ENCODE measurements at places on chromosomes 3 and 15.

DNA sequence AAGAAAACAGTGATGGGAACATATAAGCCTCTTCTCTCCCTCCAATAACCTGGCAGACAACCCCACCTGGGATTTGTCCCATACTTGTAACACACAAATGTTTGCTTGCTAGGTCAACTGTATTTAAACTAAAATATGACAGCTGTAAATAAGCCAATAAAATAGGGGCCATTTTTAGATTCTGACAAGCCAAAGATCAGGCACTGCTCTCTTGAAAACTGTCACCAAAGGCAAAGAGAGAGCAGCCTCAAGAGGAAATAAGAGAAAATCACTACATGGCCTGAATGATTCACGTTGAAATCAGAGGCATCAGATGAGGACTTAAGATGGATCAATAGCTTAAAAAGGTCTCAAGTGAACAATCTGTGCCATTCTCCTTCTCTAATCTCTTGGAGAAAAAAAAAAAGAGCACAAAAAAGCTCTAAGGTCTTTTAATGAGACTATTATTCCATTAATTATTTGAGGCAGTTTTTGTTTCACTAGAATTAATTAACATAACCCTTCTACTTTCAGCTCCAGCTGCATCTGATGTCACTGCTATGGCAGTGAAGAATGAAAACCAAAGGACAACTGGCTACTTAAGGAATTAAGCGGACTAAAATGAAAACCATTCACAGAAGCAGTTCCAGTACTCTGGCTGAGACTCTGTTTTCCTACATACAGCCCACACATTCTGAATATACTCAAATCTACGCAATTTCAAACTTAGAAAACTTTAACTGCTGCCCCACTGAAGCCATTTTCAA lies 19.0 kb downstream of the MYO5A start:
- no peak for DNase-seq

DNA sequence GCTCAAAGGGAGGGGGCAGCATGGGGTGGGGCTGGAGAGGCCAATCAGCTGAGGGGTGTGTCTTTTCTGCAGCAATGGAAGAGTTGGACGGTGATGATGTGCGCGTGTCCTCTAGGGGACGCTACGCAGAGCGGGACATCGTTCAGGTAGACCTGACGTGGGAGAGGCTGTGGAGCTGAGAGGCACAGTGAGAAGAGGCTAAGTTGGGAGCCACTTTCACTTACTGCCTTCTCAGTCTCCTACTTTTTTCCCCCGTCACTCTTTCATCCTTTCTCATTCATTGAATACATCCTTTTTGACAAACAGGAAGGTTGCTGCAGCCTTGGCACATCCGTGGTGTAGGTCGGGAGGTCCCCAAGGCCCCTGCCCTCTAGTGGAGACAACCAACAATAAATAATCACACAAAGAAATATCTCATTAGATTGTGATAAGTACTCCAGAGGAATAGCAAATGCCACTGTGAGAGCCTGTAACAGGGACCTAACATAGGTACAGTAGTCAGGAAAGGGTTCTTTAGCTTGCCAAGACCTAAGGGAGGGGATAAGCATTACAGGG lies 4.4 kb upstream of the BRPF1 start:
- no peak for DNase-seq

DNA sequence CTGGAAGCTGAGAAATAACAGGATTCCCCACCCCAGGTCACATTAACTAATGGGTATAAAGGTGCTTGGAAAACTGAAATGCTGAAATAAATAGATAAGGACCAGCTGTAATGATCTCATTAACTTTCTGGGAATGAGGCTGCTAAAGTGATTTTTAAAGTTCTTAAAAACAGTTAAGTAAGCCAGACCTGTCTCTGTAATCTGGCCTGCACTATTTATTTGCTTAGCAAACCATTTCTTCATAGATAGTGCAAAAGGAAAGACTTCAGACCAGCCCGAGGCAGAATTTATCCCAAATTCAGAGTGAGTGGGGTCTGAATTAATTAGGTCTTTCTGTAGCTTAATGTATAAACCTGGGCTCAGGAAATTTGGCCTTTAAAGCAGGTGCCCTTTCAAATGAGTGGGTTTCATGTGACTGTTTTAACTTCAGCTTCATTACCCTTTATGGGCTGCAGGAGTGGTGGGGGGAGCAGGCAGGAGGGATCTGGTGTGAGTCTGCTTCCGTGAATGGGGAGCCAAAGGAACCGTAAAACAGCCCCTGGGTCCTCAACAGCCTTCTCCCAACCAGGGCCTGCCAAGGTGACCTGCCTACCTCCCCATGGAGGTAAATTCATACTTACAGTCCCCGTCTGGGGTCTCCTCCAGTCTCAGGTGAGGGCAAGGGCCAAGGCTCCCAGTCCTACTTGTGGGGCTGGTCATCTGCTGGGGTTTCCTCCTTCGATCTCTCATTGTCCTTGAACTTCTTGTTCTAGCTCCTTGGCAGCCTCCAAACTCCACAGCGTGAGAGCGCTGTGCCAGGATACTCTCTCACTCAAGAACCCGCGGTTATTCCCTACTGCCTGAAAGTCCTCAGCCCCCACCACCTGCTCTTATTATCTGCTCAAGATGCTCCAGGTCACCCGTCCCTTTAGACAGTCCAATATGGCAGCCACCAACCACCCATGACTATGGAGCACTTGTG lies 31.2 kb downstream of the MAGEF1 start:
- no peak for DNase-seq

DNA sequence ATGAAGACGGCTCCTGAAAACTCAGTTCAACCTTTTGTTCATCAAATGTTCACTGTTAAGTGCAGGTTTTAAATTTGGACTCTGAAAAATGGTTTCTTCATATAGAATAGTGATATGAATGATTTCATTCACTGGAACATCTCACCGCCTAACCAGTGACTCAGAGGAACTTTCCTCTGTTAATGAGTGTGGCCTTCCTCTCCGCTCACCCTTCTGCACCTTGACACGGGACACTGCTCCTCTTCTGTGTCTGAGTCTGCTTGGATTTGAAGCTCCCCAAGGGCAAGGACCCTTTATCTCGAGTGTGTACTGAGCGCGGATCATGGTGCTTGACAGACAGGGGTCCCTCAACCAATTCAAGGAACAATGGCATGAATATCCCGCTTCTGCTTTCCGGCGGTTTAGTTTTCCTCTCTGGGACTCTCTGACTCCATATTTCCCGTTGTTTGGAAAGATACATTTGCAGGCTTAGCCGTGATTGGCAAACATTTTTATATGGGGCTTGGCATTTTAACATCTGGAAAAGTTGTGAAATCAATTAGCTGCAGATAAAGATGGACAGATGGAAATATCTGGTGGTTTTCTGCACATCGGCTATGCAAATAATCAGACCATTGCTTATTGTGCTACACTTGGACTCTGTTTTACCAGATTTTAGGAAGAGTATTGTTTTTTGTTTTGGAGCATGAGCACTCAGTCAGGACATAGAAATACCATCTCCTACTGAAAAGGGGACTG lies 20.9 kb downstream of the KBTBD8 start:
- no peak for DNase-seq
